ENCODE measurements at places on chromosomes 3 and 15.

- DNase-seq = no peak
These were observed 31.0 kb downstream of the IQCB1 start for GRCh38 chr3:121803771-121804320.

GRCh38 chr3:52865994-52866393, 31.2 kb upstream of the MUSTN1 start:
- no peak for DNase-seq

- no peak for DNase-seq
These were observed 5.8 kb downstream of the EFCC1 start for GRCh38 chr3:129006864-129007263.

DNA sequence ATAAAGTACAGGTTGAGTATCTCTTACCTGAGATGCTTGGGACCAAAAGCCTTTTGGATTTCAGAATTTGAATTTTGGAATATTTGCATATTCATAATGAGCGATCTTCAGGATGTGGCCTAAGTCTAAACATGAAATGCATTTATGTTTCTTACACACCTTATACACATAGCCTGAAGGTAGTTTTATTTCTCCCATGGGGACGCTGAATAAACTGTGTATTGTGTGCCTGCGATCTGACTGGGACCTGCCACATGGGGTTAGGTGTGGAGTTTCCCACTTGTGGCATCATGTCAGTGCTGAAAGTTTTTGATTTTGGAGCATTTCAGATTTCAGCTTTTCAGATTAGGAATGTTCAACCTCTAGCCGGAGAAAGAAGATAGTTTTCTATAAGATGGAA, 35.5 kb downstream of the UBE2E2 start:
- no peak for DNase-seq

DNA sequence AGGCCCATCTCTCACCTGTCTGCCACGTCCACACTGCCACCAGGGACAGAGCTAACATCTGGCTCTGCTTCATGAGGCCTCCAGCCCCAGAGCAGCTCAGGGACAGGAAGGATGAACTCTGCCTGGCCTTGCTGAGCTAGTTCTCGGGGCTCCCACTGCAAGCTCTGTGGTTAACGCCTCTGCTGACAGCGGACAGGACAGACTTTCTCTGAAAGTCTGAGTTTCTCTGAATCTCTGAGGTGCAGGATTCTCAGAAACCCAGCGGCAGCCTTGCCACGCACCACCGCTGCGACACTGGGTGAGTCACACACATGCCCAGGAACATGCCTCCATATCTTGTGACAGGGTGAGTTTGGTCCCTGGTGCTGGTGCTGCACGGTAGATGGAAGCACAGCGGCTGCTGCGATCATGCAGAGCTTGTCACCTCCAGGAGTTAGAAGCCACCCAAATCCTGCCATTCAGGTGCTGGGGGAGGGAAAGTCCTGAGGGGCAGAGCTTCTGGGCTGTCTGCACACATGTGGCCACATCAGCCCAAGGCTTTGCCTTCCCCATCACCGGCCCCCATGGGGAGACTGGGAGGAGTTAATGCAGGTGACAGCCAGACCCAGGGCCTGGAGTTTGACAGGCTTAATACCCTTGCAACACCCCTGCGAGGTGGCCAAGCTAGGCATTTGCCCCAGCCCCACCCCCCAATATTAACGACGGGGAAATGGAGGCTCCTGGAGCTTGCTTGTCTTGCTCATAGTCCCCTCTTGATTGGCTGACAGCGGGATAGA, 267.0 kb downstream of the PLCL2 start:
- DNase-seq = no peak

DNA sequence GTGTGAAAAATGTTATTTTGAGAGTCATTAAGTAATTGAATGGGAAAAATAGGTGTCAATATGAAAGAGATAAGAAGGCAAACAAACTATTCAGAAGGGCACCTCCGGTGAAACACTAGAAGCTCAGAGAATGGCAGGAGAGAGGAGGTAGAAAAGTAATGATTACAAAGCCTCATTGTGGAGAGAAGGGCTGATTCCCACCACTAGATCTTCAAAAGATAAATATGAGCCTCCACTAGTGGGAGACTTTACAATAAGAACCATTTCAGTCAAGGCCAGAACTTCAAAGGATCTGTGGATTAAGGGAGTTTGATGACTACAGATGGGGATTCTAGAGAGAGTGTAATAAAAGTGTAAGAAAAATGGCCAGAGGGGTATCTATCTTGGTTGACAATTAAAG, 535.6 kb downstream of the NLGN1 start:
- no peak for DNase-seq

GRCh38 chr15:39574427-39574826, 6.5 kb upstream of the THBS1 start:
- DNase-seq = no peak

DNA sequence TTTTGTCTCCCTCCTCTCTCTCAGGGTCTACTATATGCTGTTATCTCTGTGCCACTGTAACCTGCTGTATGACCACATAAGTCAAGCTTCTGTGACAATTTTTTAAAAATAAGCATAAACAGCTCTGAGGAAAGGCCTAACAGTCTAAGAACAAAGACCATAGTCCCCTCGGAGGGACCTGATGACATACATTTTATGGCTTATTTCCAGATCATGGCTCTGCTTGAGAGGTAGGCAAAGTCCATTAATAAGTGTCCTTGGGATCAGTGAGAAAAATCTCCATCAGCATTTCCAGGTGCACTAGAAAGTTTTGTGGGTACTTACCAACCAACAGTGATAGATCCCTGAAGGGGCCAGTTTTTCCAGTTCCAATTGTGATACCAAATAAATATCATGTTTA, 123.8 kb downstream of the TNIK start:
- no peak for DNase-seq

GRCh38 chr3:61839256-61839655, 277.9 kb downstream of the PTPRG start:
- no peak for DNase-seq

GRCh38 chr3:56468184-56469106, at the start of gene ERC2:
TSS of gene ERC2 (minus strand) at chr3:56468467.
- peak; percentile 32 for DNase-seq

- no peak for DNase-seq
These were observed 11.6 kb downstream of the DUOX1 start for GRCh38 chr15:45141386-45141785.

- no peak for DNase-seq
These were observed 133.7 kb downstream of the IGSF11 start for GRCh38 chr3:118900737-118901525.

DNA sequence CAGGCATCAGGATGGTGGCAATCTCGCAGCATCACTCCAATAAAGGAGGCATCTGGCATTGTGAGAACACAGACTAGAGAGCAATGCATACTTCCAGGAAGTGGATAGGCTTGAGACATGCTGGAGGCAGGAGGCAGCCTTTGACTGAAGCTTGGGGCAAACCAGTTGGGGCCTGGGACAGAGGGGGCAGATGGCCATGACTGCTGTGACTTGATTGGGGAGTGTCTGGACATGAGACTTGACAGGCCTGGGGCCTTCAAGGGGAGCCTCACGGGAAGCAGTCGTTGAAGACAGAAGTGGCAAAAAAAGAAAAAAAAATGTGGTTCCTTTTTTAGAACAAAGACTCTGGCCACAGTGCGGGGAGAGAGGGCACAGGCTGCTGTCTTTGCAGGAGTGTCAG, 44.7 kb upstream of the CHRNA7 start:
- no peak for DNase-seq
